ENCODE measurements at places on chromosomes 12 and 14.

DNA sequence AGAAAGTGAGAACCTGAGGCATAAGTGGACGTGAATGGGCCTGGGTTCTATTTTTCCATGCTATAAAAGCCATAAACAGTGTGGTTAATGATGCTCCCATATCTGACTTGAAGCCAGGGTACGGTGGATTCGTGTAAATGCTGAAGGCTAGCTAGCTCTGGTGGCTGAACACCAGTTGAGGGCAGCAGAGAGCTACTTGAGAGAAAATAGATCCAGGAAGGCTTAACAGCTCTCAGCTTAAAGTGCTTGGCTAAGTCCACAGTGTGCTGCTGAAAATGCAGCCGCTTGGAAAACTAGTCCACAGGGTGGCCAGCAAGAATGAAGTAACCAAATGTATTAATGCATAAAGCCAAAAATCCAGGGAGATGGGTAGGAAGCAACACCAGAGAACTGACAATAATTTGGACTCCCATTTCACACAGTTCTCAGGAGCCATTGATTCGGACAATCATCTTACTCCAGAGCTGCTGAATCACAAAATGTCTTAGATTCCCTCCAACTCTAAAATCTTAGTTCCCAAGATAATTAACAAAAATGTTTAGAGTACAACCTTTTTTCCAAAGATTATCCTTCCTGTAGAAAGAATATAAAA, 15.0 kb upstream of the FOXG1 start:
- DNase-seq = no peak

GRCh38 chr12:111369496-111370220, 763 bp upstream of the PHETA1 start:
- no peak for DNase-seq

DNA sequence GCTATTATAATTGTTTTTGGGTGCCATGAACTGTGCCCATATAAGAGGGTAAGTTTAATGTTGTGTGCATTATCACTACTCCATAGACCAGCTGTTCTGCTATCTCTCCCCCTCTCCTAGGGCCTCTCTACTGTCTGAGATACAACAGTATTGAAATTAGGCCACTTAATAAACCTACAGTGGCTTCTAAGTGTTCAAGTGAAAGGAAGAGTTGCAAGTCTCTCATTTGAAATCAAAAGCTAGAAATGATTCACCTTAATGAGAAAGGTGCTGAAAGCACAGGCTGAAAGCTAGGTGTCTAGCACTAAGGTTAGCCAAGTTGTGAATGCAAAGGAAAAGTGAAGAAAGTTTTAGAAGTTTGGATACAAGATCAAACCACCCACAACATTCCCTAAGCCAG, 168.0 kb downstream of the SLC16A7 start:
- no peak for DNase-seq

DNA sequence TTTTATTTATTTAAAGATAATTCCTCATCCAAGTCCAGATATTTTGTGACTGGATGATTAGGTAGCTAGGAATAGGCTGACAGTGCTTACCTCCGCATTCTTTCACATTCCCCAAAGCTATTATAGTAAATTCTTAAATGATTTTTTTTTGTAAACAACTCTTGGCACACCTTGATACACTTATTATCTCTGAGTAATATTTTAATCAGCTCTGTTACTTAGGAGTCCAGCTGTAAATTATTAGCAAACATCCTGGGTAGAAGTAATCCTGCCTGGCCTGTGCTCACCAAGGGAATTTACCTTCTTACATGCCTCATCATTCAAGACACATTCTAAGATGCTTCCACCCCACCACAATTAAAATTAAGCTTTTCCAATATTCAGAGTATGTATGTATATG, 186.1 kb downstream of the SLC2A13 start:
- DNase-seq = no peak

DNA sequence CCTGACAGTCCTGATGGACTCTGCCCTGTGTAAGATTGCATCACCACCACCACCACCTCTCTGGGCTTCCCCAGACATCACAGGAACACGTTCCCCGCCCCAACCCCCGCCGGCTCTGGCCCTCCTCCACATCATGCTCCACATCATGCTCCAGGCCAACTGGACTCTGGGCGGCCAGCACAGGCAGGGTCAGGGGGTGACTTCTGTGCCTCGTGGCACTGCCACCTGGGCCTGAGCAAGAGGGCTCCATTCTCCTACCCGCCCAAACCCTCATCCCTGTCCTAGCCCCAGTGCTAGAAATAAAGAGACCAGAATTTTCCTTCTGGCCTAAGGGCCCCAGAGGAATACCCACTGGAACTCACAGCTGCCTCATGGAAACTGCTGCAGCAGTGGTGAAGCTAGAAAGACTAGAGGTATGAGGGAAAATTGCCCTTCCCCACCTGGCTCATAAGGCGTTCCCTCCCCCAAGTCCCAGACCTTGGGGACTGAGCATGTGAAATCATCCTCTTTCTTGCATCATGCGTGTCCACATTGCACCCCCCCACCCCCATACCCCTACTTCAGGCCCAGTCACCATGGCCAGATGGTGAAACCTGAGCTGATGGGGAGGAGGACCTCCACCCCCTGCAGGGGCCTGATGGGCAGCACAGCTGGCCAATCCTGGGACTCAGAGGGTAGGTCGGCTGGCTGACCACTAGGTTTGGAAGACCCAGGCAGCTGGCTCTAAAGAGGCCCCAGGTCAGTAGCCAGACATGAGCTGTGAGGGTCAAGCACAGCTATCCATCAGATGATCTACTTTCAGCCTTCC, at the start of gene INHBE:
TSS of gene INHBE (plus strand) at position 742 of the 808 bp plus-strand sequence. CDS start 230 bp downstream, outside the sequence.
- DNase-seq = no peak

GRCh38 chr12:131091413-131091975, 137.8 kb downstream of the ADGRD1 start:
- DNase-seq = peak; percentile 52

DNA sequence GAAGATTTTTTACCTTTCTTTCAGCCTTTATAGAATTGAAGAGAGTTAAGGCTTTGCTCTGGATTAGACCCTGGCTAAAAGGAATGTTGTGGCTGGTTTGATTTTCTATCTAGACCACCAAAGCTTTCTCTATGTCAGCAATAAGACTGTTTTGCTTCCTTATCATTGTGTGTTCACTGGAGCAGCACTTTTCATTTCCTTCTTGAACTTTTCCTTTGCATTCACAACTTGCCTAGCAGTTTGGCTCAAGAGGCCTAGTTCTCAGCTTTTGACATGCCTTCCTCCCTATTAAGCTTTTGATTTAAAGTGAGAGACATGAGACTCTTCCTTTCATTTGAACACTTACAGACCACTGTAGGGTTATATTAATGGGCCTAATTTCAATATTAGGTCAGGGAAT, 64.1 kb upstream of the USP15 start:
- DNase-seq = no peak

DNA sequence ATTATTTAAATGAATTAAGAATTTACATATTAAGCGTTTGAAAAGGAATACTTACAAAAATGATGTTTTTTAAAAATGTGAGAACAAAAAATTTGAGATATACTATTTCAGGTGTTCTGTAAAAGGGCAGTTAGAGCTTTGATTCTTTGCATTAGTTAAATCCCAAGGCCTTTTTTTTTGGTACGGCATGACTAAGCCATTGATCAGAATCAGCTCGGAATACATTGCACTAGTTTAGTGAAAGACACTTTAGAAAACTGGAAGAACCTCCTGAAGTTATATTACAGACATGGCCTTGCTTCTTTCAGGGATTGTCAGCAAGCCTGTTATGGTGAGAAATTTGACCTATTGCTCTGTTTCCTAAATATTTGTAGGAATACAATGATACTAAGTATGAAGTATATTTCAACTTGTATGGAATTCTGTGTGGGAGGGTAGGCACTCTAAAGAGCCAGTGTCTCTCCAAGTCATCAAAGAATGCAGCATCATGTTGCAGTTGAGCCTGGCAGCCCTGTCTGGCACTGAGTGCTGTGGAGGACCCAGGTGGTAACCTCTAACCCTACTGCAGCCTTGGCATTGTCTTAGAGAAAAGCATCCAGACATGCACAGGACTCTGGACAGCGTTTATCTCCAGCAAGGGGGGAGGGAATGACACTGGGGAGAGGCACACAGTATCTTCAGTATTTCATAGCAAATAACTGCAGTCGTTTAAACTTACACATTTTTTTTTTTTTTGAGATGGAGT, 1.5 kb downstream of the KLC1 start:
- DNase-seq = no peak

DNA sequence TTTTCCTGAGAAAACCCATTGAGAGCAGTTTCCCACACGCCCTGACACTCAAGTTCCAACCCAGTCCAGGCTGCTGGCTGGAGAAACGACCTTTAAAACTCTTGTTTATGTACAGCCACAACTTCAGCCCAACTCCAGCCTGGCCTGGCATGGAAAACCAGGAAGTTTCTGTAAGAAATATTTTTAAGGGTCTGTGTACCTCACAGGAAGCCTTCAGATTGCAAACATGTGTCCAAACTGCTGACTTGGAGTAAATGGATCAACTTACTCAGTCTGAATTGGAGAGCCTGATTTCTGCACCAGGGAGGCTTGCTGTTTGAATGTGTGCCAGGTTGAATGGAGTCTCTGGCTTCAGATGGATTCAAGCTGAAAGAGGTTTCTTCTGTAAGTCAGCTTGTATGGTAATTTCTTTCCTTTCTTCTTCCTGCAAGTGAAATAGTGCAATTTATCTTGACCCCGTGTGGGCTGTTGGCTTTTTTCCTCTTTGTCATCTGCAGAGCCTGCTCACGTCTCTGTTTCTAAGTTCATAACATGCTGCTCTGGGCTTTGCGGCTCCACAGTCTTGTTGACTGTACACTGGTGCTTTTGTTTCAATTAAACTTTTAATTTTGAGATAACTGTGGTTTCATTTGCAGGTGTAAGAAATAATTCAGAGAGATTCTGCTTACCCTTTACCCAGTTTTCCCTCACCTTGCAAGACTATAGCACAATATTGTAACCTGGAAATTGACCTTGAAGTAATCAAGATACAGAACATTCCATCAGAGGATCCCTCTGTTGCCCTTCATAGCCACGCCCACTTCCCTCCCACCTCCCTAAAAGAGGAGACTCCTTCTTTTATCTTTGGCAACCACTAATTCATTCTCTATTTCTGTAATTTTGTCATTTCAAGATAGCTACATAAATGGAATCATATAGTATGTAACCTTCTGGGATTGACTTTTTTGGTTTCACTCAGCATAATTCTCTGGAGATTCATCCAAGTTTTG, 109.7 kb upstream of the PRMT8 start:
- DNase-seq = no peak

DNA sequence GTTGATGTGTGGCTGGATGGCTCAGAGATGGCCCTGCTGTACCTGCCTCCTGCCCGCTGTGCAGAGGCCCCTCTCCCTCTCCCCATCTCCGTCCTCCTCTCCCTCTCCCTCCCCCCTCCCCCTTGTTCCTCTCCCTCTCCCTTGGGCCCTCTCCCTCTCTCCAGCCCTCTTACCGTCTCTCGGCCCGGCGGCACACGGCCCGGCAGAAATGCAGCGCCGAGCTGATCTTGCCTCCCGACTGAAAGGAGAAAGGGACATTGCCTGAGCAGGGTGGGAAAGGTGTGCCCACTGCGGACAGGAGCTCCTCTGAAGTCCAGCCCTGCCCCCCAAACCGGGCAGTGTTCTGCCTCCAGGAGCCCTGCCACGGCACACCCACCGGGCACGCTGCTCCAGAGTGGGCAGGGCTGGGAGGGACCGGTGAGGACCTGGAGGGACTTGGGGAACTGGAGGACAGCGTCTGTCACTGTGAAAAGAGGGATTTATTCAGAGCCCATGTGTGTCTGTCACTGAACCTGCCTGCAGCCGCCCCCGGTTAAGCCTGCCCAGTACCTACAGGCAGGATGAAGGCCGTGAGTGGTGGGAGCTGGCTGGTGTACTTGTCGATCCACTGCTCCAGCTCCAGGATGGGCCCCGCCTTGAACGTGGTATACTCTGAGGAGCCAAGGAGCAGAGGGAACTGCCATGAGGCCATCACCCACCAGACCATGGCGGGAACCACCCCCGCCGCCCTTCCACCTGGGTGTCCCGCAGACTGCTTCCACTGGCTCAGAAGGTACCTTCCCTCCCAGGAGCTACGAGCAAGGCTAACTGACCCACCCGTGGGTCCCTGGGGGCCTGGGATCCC, 12.2 kb downstream of the MMAB start:
- DNase-seq = no peak

DNA sequence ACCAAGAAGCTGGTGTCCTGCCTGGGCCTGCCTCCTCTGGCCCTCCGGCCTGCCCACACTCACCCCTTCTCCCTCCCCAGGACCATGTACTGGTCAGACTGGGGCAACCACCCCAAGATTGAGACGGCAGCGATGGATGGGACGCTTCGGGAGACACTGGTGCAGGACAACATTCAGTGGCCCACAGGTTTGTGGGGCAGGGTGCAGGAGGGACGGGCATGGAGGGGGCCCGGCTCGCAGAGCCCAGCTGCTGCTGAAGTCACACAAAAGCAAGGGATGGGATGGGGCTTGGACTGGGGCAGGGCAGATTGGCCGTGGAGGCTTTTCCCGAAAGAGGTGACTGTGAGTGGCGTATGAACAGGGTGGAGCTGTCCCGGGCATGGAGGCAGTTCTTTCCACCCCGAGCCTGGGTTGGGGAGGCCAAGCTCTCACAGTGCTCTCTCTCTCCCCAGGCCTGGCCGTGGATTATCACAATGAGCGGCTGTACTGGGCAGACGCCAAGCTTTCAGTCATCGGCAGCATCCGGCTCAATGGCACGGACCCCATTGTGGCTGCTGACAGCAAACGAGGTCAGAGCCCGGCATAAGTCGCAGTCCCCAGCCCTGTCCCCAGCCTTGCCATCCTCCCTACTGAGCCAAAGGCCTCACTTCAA, 7.8 kb upstream of the NXPH4 start:
- no peak for DNase-seq

GRCh38 chr14:35401422-35402265, 2.9 kb downstream of the NFKBIA start:
- no peak for DNase-seq

- no peak for DNase-seq
Measured at GRCh38 chr12:79514730-79515529, 175.8 kb downstream of the PAWR start.

- DNase-seq = no peak
Measured at GRCh38 chr14:69789118-69789640, 7.9 kb downstream of the SLC10A1 start.

- no peak for DNase-seq
Measured at GRCh38 chr12:39287817-39288216, 155.1 kb downstream of the KIF21A start.

GRCh38 chr14:75279153-75279762, 630 bp downstream of the FOS start:
- DNase-seq = peak; percentile 69

- no peak for DNase-seq
Measured at GRCh38 chr12:26808766-26809476, 24.1 kb downstream of the ITPR2 start.

DNA sequence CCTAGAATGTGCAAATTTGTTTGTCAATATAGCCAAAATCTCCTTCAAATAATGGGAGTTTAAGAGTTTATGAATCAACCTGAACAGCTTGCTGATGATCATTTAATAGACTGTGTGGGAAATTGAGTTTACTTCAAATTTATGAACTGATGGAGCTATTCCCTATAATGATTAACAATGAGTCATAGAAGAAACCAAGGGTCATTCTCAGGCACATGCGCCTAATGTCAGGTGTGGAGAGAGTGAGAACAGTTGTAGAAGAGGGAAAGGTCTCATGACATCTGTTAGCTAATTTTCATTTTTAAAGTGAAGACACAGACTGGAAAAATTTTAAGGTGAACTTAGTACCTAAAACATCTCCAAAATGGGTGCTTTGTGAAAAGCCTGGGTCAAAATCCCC, 191.8 kb downstream of the BMP4 start:
- no peak for DNase-seq

Data from activated CD8-positive, alpha-beta memory T cell treated with anti-CD3 and anti-CD28 coated beads, Interleukin-2, amount 10 ng/mL, durations not matched to agents 7 days and 5 days (primary cell).